ENCODE measurements at places on chromosomes 2 and 18.

- DNase-seq: no peak
Measured at GRCh38 chr2:25816249-25816648, 62.0 kb downstream of the ASXL2 start.

- DNase-seq: no peak
Measured at GRCh38 chr2:101355401-101356054, 31.8 kb downstream of the CREG2 start.

- no peak for DNase-seq
Measured at GRCh38 chr2:24945907-24946306, 25.8 kb downstream of the DNAJC27 start.

DNA sequence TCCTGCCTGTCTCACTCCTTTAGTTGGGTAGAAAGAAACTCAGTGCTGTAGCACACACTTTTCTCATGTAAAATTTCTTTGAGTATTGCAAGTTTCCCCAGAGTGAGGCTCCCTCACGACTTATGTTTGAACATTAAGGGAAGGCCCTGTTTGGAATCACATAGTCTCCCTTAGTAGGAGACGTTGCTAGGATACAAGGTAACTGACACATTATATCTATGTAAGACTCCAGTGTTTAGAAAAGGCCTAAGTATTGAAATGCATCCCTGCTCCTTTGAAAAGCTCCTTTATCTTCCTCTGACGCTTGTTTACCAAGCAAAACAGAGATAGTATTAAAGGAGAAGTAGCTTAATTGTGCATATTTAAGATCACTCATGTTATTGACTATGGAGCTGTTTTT is 248.2 kb downstream of the PHLPP1 start:
- peak; percentile 26 for DNase-seq

DNA sequence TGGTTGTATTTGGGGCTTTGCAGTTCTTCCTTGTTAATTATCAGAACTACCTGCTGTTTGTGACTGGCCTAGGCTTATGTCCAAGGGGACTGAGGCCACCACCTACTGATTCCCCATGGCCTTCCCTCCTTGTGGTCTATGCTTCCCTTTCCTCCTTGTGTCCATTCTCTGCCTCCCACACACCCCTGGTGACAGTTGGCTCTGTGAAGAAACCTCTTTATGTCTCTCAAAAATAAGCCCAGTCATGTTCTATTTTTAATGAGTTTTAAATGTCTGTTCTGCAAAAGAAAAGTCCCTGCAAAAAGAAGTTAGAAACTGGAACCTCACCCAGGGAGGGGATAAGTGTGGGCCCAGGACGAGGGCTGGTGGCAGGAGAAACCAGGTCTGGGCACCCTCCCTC is 105.0 kb downstream of the SMC6 start:
- DNase-seq: no peak
